HT-29 (cell line): ENCODE measurements at places on chromosomes 12 and 14.

DNA sequence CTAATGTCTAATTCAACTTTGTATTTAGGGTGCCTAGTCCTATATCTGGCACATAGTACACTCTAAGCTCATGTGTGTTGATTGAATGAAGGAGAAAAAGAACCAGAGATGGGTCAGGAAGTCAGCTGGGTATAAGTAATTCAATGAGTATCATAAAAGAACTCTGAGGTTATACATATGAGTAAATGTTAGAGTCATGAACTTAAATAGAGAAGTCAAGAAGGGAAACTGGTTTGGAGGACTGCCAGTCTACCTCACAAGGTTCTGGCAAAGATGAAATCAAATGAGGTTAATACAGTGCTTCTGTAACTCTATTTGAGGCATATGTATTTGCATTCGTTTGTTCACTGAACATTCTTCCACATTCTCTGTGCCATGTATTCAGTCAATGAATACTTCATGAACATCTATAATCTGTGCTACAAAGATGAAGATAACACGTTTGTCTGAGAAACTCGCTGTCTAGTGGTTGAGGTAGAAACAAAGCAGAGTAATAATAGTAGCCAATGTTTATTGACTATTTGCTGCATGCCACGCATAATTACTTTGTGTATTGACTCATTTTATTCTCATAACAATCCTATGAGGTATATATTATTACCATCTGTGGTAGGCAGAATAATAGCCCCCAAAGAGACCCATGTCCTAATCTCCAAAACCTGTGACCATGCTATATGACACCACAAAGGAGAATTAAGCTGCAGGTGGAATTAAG lies 88.9 kb downstream of the PTGER2 start:
- DNase-seq: no peak

DNA sequence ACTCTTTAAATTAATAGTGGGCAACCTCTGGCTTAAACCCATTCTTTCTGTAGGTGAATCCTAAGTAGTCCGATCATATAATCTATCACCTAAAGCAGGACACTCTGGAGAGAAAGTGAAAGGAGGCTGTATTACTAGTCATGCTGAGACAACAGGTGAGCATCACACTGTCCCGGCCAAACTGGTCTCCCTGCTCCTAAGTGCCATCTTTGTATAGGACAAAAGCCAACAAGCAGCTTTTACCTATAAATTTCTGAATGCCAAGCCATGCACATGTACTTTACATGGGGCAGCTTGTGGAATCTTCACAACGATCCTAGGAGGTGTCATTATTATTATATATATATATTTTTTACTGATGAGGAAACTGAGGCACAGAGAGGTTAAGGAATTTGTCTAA lies 18.0 kb downstream of the PLEKHH1 start:
- no peak for DNase-seq

GRCh38 chr14:104187931-104188726 lies 49.7 kb downstream of the KIF26A start:
- DNase-seq: no peak

DNA sequence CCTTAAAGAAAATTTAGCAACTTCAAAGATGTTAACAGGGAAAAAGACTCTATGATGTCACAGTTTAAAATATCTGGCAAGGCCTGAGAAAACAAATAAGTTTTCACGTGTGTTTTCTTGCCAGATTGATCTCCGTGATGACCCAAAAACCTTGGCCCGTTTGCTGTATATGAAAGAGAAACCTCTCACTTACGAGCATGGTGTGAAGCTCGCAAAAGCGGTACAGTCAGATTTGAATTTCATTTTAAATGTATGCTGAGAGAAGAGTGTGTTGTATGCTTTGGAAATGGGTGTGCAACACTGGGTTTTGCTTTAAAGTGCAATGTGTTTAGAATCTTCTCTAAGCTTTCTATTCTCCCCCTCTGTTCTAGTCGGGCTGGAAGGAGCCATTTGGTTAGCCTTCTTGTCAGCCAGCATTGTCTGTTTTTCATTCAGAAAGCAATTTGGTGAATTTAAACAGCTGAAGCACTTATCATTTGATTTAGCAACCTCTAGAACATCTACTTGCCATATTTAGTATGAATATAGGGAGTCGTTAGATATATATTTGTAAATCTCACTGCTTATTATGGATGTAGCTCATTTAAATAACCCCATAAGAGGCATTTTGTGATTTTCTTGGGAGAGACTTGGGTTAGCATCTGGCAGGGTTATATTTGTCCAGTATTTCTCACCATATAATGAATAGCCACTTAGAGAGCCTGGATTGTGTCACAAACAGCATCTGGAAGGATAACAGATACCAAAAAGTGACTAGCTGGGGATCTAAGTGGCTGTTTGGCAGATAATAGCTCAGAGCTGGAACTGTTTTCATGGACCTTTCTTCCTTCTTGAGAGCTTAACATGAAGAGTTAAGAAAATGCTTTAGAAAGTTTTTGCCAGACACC lies 35.5 kb downstream of the GPHB5 start:
- no peak for DNase-seq

- no peak for DNase-seq
Measured at GRCh38 chr12:131640525-131640924, 70.4 kb upstream of the SFSWAP start.

DNA sequence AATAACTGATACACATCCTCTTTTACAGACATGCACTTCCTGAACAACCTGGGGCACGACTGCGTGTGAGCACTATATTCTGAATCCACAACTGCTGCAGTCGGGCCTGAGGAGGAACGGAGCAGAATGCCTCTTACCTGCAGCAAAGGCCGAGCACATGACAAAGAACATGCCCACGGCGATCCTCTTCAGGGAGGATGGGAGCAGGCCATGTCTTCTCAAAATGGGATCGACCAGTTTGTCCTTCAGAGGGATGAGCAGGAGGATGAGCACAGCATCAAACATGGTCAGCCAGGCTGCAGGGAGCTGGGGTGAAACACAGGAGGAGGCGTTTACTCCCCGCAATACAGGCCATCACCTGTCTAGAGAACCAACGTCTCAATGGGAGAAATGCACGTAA lies 15.1 kb downstream of the SLC15A4 start:
- DNase-seq: no peak

DNA sequence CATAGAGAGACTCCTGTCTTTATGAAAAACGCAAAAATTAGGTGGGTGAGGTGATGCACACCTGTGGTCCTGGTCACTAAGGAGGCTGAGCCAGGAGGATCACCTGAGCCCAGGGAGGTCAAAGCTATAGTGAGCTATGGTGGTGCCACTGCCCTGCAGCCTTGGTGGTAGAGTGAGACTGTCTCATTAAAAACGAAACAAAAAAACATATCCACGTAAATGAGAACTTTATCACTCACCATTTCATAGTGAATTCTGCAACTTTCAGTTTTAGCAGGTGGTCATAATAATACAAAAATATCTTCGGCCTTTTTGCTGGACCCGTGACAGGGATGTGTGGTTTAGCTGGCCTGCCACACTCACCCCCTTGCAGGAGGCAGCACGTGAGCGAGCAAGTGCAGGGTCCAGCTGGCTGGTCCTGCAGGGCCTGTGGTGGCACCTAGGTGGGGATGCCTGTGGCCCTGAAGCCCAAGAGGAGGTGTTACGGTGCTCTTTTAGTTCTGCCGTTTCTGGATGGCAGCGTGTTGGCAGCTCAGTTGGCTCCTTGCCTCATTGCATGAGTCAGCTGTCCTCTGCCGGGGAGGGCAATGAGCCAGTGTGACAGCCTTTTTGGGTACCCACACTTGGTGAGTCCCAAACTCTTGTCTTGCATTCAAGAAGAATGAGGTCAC lies 1330.7 kb upstream of the TMEM132C start:
- DNase-seq: no peak

DNA sequence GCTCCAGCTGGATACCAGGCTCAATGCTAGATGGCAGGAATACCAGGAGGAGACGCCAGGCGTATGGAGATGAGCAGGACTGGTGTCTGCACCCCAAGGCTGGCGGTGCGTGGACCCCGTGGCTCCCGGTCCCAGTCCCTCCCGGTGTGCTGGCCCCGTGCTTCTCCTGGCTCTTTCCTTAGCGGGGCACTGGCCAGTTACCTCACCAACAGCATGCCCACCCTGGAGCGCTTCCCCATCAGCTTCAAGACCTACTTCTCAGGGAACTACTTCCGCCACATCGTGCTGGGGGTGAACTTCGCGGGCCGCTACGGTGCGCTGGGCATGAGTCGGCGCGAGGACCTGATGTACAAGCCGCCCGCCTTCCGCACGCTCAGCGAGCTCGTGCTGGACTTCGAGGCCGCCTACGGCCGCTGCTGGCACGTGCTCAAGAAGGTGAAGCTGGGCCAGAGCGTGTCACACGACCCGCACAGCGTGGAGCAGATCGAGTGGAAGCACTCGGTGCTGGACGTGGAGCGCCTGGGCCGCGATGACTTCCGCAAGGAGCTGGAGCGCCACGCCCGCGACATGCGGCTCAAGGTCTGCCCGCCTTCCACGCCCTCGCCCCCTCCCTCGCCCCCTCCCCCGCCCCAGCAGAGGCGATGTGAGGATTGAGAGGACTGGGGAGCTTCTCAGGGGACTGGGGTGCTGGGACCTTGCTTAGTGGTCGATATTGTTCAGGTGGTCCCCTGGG lies 14.6 kb downstream of the VASH1 start:
- DNase-seq: no peak

DNA sequence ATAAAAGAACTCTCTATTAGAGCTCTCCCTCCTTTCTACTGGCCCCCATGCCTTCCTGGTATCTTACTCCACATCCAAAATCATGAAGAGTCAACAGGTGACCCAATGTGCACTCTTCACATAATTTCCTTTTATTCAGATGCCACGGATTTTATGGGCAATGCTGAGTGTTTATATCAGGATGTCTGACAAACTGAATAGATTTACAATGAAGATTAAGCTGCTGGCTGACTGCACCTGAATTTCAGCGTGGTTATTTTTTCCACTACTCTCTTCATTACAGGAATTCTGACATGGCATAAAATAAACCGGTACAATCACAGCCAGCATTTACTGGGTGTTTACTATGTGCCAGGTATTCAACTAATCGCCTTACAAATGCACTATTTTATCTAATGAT lies 29.4 kb upstream of the CERS5 start:
- peak; percentile 28 for DNase-seq

- DNase-seq: no peak
Measured at GRCh38 chr14:51933191-51933590, 56.2 kb upstream of the RTRAF start.

GRCh38 chr14:37601865-37602264 lies 6.4 kb downstream of the TTC6 start:
- no peak for DNase-seq

- peak; percentile 28 for DNase-seq
Measured at GRCh38 chr14:101980700-101981099, 16.3 kb downstream of the DYNC1H1 start.

DNA sequence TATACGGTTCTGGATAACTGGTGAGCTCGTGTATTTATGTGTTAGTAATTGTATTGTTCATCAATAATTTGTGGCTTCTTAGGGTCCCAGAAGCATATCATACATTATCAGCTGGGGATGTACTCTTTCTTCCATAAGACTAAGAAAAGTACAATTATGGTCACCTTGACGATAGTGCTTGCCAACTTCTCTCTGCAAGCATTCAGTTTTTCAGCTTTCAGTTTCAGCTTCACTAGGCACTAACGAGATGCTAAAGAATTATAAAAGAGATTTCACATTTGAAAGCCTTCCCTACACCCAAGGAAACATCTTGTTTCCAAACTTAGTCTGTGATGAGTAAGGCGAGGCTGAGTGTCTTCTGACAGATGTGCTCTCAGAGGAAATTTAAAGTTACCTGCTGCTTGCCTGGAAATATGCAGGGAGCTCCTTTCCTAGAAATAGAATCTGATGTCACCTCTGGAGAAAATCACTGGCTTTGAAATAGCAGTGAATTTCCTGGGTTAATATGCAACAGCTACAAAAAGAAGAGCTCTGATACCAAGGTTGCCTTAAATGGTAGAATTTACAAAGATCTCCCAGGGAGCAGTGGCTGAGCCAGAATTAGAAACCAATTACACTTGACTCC lies 1419.9 kb upstream of the TMEM132C start:
- DNase-seq: no peak

GRCh38 chr14:44453433-44454171 lies 53.5 kb downstream of the FSCB start:
- peak; percentile 54 for DNase-seq

- DNase-seq: no peak
Measured at GRCh38 chr14:61419201-61419600, 97.8 kb downstream of the PRKCH start.

GRCh38 chr14:104657101-104657524 lies 32.3 kb upstream of the INF2 start:
- no peak for DNase-seq

DNA sequence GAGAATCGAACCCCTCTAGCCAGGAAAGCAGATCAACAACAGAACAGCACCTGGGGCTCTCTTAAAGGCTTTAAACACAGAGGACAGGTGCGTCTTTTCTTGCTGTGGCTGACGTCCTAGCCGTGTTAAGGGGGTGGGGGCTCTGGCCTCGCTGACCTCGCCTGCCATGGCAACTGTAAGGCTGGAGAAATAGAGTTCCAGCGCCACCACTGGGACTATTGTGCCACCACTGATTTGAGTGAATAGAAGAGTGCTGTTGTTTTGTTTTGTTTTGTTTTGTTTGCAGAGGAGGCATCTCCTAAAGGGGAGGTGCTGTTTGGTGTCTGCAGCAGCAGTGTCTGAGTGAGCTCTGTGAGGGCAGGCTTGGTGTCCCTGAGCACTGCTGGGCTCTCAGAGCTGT lies 34.2 kb upstream of the PRMT8 start:
- DNase-seq: no peak

- DNase-seq: no peak
Measured at GRCh38 chr14:60657456-60658210, 8.4 kb upstream of the SIX1 start.

GRCh38 chr12:130746546-130746945 lies 30.4 kb upstream of the RIMBP2 start:
- no peak for DNase-seq

DNA sequence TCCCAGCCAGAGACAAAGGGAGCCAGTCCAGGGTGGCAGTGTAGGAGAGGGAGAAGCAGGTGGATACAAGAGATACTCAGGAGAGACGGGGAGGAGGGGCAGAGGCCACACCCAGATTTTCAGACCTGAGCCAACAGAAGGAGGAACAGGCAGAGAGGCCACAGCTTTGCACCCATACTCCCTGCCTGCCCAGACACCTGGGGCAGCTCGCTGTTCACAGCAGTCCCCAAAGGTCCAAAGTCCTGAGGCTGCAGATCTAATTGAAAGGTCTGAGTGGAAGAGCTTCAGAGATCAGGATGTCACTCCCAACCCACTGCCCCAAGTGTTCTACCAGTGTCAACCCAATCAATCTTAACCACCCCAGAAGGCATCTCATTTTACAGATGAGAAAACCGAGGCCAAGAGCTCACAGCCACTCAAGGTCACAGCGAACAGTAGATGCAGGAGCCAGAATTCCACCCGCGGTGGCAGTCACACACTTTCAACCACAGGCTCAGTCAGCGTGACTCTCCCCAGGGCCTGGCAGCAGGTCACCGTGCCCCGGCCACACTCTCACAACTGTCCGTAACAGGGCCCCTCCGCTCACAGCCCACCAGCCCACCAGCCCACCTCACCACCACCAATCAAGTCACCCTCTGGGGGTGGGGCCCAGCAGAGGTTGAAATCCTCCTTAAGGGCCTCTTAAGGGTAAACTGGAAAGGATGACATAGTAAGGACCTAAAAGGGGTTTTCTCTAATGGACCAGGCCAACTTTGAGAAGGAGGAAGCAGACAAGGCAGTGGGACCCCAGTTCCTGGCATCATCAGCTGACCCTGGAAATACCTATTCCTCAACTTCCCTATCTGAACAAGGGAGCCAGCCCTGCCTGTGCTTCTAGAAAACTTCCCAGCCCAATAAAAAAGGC lies 33.3 kb downstream of the ACTN1 start:
- DNase-seq: peak; percentile 13

- DNase-seq: no peak
Measured at GRCh38 chr12:57216014-57216911, at the start of gene NXPH4. NXPH4 (plus strand) TSS chr12:57216794; CDS start chr12:57216970, 176 bp downstream.

GRCh38 chr12:6752167-6752920 lies 597 bp downstream of the MLF2 start:
- DNase-seq: peak; percentile 48
